ENCODE measurements at places on chromosomes 5 and 9.

- no peak for DNase-seq
Observed at GRCh38 chr5:172223901-172224873, 30.2 kb downstream of the EFCAB9 start.

- no peak for DNase-seq
Observed at GRCh38 chr9:97978371-97979130, 4.6 kb upstream of the ANP32B start.

- no peak for DNase-seq
Observed at GRCh38 chr5:95967236-95967635, 5.6 kb upstream of the ELL2 start.

DNA sequence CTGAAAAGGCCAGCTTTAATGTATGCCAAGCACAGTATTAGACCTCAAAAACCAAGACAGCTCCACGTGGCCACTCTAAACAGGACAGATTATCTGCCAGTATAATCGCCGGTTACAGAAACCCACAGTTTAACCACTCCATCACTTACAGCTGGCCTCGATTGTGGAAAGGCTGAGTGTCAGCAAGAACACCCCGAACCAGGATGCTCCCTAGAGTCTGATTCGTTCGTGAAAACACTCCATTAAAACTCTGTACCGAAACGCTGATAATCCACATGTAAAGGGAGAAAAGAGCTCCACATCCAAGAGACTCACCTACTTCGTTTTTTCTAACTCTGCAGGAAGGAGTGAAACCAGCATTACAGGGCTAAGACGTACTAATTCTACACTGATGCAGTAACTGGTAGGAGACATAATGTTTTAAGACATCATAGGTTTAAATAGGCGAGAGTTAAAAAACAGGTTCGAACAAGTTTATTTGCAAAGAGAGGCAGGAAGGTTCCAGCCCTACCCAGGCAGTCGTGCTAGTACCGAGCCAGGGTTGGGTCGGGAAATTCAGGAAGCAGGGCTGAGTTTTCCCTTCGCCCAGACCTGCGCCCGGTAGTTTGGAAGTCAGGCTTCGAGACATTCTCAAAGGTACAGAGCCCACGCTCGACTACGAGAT lies 949 bp downstream of the SERINC5 start:
- no peak for DNase-seq

GRCh38 chr5:154514331-154514730 lies 36.3 kb upstream of the HAND1 start:
- no peak for DNase-seq

GRCh38 chr9:15136646-15137045 lies 170.4 kb downstream of the TTC39B start:
- no peak for DNase-seq

- no peak for DNase-seq
Observed at GRCh38 chr5:137037848-137038247, 461.3 kb downstream of the SPOCK1 start.

- no peak for DNase-seq
Observed at GRCh38 chr5:172497591-172498255, 43.4 kb upstream of the SH3PXD2B start.

GRCh38 chr5:114678778-114679177 lies 316.9 kb downstream of the KCNN2 start:
- DNase-seq, result no peak

DNA sequence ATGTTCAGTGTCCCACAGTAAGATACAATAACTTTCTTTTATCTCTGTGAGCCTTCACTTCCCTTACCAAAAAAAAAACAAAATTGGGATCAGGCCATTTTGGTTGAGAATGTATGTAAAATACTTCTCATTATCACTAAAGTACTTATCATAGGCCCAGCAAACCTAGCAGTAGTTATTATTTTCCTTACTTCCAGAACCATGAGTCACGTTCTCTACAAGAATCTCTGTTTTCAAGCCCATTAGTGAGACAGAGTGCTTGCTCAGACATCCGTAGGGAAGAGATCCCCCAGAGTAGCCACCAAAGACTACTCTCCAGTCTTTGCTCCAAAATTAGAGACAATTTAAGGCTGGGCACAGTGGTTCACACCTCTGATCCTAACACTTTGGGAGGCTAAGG lies 103.9 kb upstream of the NR5A1 start:
- no peak for DNase-seq

- no peak for DNase-seq
Observed at GRCh38 chr5:114335391-114335790, 26.5 kb upstream of the KCNN2 start.

DNA sequence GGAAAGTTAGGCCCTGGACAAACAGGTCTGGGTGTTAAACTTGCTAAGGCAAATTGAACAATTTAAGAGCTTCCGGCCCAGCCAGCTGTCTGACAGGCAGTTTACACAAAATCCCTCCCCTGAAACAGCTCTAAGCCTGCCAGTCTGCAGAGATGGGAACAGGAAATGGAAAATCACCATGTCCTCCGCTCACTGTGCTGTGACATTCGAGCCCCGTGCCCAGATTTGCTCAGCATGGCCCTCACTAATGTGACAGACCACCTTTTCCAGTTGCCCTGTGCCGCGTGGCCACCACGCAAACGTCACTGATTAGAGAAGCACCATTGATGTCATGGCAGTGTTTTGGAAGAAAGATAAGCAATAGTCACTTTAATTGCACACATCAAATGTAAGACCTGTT lies 41.0 kb downstream of the CCNJL start:
- DNase-seq, result no peak

GRCh38 chr5:132299917-132300316 lies 5.7 kb downstream of the SLC22A4 start:
- no peak for DNase-seq

GRCh38 chr5:96745844-96746531 lies 61.8 kb downstream of the ERAP1 start:
- DNase-seq, result no peak

DNA sequence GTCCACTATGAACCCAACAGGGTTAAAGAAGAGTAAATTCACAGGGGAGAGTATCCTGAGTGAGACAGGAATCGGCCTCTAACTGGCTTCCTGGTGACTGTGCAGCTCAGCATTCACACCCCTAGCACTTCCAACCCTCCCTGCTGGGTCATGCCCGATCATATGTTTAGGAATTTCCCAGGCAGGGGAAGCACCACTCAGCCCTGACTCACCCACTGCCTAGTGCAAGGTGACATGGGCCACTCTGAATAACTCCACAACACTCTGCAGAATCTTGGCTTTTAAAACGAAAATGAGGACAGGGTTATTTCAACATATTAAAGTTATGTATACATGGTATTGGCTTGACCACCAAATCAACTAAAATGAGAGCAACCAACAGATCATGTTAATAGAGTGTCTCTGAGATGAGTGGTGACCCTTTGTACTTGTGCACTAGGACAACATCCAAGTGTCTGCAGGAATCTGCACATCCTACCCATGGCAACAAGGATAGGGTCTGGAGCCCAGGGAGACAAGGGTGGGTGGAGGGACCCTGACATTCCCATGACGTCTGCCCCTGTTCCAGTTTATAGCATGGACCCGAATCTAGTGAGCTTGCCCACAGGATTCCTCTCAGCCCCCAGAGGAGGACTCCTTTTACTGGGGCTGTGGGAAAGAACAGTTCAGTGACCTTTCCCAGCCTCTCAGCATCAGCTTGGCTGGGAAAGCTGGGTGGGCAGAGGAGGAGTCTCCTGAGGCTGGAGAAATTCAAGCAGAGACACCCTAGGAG lies 485.8 kb downstream of the SEMA5A start:
- DNase-seq, result no peak

DNA sequence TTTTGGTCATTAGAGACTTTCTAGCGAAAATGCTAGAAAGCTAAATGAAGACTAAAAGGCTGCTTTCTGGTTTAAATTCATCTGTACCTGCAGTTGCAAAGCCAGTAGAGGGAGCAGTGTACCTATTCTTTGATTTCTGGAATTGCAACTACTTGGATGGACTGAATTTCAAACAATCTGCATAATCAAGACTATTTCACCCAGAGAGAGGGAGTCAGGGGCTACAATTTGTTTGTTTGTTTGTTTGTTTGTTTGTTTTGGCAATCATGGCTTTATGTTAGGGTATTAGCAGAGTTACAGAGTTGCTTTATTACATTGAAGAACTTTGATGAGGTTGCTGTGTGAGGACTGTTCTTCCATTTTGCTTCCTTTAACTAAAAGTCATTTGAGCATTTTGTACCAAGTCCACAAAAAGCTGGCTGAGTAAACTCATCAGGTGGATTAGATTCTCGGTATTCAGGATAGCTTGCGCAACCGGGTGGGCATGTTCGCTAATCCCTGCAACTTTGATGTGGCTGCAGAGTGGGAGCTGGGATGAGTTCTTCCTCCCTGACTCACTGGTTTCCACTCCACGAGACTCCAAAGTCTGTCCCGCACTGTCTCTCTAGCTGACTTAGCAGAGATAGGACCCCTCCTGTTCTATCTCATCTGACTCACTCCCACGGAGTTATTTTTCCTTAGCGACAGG lies 80.0 kb upstream of the TUT7 start:
- DNase-seq, result no peak

- DNase-seq, result no peak
Observed at GRCh38 chr5:77282337-77283027, 72.0 kb downstream of the PDE8B start.

- no peak for DNase-seq
Observed at GRCh38 chr5:112574536-112574935, 155.5 kb upstream of the EPB41L4A start.

DNA sequence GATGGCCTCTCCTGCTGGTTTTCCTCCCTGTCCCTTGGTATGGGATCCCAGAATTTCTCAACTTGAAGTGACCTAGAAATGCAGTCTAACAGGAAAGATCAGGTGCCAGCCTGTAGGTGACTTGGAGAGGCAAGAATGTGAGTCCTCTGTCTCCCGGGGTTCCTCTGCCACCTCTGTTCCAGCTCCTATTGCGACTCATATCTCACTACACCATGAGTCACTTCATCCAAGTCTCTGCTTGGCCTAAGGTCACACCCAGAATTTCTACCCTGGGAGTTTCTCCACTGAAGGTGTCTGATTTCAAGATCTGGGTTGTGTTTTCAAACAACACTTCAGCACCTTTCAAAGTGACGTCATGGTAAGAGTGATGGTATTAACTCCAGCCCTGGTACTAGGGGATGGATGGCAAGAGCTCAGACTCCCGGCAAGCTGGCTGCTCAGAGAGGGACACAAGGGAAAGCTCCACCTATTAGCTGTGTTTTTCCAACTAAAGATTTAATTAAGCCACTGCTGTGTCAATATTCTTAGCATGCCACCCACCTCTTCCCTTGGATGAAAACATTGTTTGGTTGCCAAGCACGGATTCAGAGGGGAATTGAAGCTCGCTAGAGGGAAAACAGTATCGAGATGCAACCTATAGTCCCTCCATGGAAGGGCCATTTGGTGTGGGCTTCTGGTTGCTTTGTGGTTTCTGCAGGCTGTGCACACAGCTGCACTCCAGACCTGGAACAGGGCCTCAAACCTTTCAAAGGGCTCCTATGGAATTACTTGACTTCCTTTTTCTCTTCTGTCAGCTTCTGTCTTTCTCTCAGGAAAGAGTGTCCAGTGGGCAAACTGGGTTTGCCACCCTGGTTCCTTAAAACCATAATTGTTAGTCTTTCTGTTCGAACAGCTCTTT lies 205.7 kb downstream of the GAS1 start:
- no peak for DNase-seq

GRCh38 chr9:134054891-134055811 lies 12.7 kb downstream of the BRD3 start:
- no peak for DNase-seq

GRCh38 chr9:126698251-126698650 lies 84.5 kb downstream of the LMX1B start:
- DNase-seq, result no peak

- DNase-seq, result no peak
Observed at GRCh38 chr5:74199436-74200210, 440.9 kb downstream of the ENC1 start.

DNA sequence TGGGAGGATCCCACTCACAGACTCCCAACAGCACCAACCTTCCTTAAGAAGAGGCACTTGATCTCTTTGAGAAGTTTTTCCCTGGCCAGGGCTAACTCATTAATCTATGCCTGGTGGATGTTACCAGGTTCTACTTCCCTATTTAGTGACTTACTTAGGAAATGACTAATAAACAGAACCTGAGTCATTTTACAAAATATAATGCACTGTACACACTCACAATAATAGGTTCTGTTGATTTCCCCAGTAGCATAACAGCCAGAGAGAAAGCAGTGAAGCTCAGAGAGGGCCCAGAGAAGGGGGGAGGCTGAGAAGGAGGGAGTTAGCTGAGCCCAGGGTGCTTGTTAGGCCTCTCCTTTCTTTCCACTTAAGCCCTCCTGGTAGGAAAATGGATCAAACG lies 27.1 kb downstream of the FRMD3 start:
- no peak for DNase-seq

- DNase-seq, result no peak
Observed at GRCh38 chr9:88084357-88085183, 53.7 kb downstream of the SPATA31C2 start.

GRCh38 chr5:157290981-157291711 lies 25.2 kb downstream of the CYFIP2 start:
- no peak for DNase-seq

DNA sequence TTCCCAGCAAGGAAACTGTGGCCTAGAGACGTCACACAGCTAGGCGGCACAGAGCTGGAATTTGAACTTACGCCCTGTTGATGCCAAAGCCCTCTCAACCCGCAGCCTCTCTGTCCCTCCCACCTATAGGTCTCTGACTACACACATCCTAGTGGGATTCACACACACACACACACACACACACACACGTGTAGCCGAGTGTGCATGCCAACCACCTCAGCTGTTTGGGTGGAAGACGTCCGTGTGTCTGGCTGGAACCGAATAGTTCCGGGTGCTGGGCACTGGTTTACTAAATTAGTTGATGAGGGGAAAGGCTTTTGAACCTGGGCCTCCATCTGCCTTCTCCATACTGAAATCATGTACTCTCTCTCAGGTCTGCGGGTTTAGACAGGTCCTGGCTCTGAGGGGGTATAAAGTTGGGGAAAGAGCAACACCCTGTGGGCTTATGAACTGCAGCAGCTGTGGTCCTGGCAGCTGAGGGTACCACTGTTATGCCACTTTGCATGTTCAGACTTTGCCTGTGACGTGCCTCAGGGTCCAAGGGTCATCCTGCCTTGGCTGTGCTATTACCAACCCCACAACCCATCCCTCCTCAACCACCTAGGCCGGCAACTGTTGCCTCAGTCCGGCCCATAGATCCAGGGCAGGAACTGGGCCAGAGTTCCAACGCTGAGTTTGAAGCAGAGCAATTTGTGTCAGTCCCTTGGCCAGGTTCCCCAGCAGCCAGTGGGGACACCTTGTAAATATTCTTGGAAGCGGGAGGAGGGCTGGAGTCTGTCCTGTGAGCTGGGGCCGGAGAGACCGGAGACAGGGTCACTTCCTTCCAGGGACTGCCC lies 50.5 kb downstream of the PSD2 start:
- no peak for DNase-seq

GRCh38 chr5:170126626-170127025 lies 20.9 kb downstream of the FOXI1 start:
- no peak for DNase-seq

DNA sequence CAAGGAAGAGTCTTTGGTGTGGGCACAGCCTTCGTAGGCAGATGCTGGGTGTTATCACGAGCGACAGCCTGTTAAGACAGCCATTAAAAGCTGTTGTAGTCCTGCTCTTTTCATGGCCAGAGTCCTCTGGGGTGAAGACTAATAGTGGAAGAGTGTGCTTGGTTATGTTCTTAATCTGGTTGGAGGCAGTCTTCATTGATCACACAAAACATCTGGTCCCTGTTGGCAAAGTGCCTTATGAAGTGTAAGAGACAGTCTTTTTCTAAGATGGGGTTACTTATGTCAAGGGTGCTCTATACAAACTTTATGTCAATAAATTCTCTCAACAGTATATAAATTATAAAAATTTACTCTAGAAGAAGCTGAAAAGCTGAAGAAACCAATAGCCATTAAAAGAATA lies 280.4 kb downstream of the CAAP1 start:
- no peak for DNase-seq
